ENCODE measurements at places on chromosomes 7 and 10.

- no peak for DNase-seq
Measured at GRCh38 chr10:26807532-26807931, 53.2 kb downstream of the ABI1 start.

- DNase-seq, result no peak
Measured at GRCh38 chr7:98930921-98931320, 52.6 kb downstream of the TRRAP start.

DNA sequence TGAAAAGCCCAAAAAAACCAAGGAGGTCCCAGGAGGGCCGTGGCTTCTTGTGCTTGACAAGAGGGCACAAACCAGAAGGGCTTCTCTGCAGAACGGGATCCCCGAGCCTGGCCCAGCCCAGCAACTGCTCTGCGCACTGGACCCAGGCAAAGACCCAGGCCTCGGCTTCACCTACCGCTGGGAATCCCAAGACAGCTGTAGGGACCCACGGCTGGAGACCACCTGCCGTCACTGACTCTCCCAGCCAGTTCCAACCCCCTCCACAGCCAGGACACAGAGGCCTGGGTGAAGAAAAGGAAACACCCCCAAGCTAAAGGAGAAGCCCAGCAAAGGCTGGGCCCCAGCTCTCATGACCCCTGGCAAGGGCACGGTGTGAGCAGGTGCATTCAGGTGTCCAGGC is 24.3 kb downstream of the PDGFA start:
- DNase-seq, result no peak

DNA sequence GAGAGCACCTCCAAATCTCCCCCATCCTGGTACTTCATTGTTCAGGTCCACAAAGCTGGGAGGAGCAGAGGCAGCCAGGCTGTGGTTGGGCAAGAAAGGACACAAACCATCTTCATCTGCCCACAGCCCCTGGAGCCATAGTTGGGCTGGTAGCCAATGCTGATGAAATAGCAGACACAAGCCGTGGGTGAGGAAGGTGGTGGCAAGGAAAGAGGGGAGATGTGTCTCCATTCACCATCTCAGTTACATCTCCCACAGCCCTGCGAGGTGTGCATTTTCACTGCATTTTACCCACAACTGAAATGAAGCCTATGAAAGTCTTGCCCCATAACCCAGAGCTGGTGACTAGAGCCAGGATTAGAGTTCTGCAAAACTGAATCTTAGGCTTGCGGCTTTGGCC is 35.0 kb downstream of the PIK3AP1 start:
- no peak for DNase-seq

GRCh38 chr10:36730316-36730715 is 395.1 kb upstream of the ANKRD30A start:
- no peak for DNase-seq

DNA sequence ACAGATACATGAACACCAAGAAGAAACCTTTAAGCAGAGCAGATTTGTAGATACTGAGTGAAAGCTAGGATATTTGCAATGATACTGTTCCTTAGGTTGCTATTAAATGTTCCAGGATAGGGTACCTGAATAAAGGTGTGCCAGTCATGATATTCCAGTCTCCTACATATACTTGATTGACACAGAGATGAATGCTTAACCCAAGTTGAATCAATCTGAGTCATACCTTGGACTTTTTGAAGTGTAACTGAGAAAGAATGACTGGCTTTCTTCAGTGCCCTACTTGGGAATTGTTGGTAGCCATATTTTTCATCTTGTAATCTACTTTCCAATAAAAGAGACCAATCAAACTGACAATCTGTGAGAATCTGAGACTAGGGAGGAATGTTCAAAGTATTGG is 805.7 kb upstream of the GHITM start:
- DNase-seq, result no peak

DNA sequence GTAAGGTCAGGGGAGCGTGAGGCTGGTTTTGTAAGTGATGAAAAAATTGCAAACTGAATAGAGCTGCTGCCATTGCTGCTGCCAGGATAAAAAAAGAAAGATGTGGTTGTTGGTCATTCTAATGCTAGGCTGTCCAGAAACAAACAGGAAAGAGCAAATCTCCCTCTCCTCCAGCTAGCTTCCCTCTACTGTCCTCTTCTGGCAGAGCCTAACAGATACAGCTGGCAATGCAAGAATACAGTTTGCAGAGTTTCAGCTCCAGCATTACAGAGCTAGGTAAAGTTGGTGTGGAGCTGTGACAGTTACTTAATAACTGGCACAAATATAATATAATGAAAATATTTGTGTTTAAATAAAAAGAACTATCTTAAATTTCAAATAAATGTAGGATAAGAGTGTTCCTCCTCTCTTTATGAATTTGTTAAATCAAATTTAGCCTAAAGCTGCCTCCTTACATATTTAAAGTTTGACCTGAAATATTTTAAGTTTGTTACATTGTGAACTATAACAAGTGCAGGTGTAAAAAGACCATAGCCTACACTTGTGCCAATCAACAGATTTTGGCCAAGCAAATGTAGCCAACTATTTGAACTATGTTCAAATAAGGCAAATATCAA is 407.7 kb downstream of the SH2D4B start:
- DNase-seq, result no peak

Data from NCI-H510A (cell line).